ENCODE measurements at places on chromosomes 12 and 14.

DNA sequence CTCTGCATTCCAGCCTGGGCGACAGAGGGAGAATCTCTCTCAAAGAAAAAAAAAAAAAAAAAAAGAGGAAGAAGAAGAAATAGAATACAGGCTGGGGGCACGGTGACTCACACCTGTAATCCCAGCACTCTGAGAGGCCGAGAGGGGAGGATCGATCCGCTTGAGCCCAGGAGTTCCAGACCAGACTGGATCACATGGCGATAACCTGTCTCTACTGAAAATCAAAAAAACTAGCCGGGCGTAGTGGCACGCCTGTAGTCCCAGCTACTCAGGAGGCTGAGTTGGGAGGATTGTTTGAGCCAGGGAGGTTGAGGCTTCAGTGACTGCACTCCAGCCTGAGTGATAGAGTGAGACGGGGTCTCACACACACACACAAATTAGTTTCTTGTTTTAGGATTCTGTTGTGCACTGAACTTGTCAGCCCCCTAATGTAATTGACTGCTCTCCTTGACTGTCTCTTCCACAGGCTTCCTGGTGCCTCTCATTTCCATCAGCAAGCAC lies 963 bp upstream of the TINF2 start:
- no peak for DNase-seq

DNA sequence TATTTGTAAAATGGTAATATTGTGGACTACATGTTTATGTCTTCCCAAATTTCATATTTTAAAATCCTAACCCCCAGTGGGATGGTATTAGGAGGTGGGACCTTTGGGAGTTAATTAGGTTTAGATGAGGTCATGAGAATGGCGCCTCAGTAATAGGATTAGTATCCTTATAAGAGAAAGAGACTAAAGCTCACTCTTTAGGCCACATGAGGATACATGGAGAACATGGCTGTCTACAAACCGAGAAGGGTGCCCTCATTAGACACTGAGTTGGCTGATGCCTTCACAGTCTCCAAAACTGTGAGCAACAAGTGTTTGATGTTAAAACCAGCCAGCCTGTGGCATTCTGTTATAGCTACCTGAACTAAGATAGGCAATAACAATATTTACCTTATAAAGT lies 58.3 kb upstream of the OTOGL start:
- DNase-seq = no peak

DNA sequence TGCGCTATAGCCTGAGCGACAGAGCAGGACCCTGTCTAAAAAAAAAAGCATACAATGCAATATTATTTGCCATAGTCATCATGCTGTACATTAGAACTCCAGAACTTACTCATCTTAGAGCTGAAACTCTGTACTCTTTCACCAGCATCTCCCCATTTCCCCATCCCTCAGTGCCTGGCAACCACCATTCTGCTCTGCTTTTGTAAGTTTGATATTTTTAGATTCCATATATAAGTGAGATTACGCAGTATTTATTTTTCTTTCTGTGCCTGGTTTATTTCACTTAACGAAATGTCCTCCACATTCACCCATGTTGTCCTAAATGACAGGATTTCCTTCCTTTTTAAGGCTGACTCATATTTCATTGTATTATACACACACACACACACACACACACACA lies 121.8 kb downstream of the BBS10 start:
- no peak for DNase-seq

DNA sequence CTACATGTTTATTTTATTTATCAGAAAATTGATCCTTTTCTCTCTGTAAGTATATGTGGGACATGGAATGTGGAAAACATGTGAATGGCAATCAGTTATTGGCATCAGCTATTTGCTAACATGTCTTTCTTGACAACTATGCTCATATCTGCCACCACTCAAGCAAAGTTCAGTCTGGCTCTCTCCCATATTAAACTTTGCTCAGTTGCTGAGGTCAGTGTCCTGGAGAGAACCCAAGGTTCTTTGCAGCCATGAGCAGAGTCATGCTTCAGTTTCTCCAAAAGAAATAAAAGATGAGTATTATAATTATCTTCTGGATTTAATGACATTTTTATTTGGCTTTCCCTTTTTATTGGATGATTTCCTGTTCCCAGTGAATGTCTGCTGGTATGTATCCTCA lies 42.6 kb downstream of the A2M start:
- DNase-seq = no peak

All from stimulated activated CD8-positive, alpha-beta memory T cell treated with anti-CD3 and anti-CD28 coated beads, Interleukin-7, amount 100 ng/mL, for 1 hour (primary cell).